ENCODE measurements at places on chromosomes 12 and 14.

DNA sequence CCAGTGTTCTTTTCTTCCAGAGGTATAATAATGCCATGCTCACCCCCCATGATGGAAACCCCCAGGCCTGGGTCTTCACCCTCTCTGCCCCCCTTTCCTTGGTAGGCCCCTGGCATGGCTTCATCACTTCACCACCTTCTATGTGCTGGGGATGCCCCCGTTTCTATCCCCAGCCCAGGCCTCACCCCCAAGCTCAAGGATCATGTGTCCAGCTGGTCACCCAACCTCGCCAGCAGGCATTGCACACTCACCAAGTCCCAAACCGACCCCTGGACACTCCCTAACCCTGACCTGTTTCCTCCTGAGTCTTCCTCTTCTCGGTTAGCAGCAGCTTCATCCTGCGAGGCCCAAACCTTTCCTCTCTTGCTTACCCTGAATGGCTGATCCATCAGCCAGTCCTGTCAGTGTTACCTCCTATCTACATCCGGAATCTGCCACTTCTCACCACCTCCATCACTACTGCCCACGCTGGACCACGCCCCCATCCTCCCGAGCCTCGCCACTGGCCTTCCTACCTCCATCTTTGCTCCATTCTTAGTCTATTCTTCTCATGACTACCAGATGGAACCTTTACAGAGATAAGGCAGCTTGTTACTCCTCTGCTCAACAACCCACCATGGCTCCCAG lies 69.0 kb downstream of the MVK start:
- no peak for DNase-seq

- DNase-seq, result no peak
Observed at GRCh38 chr14:75433631-75434071, 5.8 kb downstream of the JDP2 start.

GRCh38 chr12:67854351-67854750 lies 134.9 kb upstream of the IFNG-AS1 start:
- DNase-seq, result no peak

GRCh38 chr12:10119066-10119465 lies 10.9 kb downstream of the CLEC7A start:
- DNase-seq, result no peak

- DNase-seq, result no peak
Observed at GRCh38 chr14:82621881-82622450, 1088.3 kb upstream of the SEL1L start.

GRCh38 chr14:74140374-74140850 lies 55.7 kb downstream of the LIN52 start:
- no peak for DNase-seq

- no peak for DNase-seq
Observed at GRCh38 chr12:33488036-33488435, 48.4 kb upstream of the SYT10 start.
